ENCODE measurements at places on chromosomes 11 and 22.

DNA sequence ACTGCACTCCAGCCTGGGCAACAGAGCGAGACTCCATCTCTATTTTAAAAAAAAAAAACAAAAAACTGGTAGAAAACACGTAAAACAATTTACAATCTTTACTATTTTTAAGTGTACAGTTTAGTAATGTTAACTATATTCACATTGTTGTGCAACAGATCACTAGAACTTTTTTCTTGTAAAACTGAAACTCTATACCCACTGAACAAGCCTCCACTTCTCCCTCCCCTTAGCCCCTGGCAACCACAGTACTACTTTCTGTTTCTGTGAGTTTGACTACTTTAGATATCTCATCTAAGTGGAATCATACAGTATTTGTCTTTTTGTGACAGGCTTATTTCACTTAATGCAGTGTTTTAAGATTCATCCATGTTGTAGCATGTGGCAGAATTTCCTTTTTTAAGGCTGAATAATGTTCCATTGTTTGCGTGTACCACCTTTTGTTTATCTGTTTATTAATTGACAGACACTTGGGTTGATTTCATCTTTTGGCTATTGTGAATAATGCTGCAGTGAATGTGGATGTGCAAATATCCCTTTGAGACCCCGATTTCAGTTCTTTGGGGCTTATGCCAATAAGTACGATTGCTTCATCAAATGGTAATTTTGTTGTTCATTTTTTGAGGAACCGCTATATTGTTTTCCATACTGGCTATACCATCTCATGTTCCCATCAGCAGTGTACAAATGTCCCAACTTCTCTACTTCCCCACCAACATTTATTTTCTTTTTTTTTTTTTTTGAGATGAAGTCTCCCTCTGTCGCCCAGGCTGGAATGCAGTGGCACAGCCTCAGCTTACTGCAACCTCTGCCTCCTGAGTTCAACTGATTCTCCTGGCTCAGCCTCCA is 11.0 kb downstream of the DDB2 start:
- no peak for DNase-seq

- no peak for DNase-seq
Observed at GRCh38 chr11:115502636-115503082, 1.6 kb downstream of the CADM1 start.

DNA sequence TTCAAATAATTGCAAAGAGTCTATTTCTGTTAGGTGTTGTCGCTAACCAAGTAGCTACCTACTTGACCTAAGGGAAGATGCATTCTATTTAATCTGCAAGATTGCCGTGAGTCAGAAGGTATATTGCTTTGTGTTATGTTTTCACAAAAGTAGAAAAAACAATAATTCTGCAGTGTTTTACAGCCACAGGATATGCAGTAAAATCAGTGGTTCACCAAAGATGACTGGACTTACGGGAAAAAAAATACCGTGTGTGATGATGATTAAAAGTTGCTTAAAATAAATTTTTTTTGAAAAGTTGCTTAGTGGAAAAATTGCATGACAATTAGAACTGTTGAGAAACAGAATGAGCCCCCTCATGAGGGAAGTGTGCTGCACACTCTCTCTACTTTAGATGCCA is 209.1 kb downstream of the DDX10 start:
- DNase-seq = no peak

DNA sequence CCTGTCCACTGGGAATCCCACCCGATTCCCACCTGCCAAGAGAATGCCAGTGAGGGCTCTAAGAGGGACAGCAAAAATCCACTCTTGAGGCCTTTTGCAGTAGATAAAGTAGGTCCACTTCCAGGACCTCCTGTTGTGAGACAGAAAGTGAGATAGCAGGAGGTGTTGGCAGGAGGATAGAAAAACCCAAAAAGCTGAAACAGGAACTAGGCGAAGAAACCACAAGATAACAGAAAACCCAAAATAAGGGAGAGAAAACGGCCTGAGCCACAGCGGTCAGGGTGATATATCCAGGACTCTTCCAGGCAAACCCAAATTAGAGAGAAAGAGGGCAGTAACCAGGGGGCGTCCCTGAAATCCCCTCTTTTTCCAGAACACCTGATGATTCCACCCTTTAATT is 79.7 kb upstream of the LINC01488 start:
- DNase-seq = no peak

- no peak for DNase-seq
Observed at GRCh38 chr11:95346265-95346664, 115.3 kb upstream of the SESN3 start.

All from stimulated activated CD8-positive, alpha-beta memory T cell treated with anti-CD3 and anti-CD28 coated beads, Interleukin-7, amount 100 ng/mL, for 1 hour (primary cell).